B cell (primary cell): ENCODE measurements at places on chromosomes 12 and 14.
A peak's percentile ranks its signal among the peaks of the same experiment; 100 is the strongest.

GRCh38 chr12:112116232-112117060, 7.9 kb upstream of the NAA25 start:
- DNase-seq: no peak

GRCh38 chr12:112599871-112600270, 181.1 kb downstream of the PTPN11 start:
- DNase-seq: no peak

DNA sequence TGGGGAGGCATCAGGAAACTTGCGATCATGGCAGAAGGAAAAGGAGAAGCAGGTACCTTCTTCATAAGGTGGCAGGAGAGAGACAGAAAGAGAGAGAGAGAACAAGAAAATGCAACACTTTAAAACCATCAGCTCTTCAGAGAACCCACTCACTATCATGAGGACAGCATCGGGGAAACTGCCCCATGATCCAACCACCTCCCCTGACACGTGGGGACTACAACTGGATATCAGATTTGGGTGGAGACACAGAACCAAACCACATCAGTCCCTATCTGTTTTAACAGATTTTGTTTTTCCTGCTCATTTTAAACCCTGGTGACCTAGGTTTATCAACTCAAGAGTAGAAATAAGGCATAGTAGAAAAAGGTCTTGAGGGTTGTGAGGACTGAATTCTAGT, 210.1 kb upstream of the PLXNC1 start:
- DNase-seq: no peak

DNA sequence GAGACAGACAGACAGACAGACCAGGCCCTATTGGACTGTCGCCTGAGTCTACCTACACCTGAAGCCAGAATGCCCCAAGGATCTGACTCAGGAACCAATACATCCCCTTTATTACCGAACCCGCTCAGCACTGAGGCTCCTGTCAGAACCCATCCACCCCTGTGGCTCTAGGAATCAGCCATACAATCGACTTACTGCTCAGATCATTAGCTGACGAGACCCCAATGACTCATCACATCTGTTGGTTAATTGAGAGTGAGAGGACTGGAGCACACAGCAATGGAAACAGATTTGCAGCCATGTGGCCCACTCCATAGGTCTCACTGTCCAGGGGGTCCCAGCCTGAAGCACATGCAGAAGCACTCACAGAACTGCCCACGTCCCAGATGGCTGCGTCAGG, 15.2 kb downstream of the ITPK1 start:
- no peak for DNase-seq

- DNase-seq: no peak
Measured at GRCh38 chr12:88884600-88884999, 304.3 kb upstream of the KITLG start.

DNA sequence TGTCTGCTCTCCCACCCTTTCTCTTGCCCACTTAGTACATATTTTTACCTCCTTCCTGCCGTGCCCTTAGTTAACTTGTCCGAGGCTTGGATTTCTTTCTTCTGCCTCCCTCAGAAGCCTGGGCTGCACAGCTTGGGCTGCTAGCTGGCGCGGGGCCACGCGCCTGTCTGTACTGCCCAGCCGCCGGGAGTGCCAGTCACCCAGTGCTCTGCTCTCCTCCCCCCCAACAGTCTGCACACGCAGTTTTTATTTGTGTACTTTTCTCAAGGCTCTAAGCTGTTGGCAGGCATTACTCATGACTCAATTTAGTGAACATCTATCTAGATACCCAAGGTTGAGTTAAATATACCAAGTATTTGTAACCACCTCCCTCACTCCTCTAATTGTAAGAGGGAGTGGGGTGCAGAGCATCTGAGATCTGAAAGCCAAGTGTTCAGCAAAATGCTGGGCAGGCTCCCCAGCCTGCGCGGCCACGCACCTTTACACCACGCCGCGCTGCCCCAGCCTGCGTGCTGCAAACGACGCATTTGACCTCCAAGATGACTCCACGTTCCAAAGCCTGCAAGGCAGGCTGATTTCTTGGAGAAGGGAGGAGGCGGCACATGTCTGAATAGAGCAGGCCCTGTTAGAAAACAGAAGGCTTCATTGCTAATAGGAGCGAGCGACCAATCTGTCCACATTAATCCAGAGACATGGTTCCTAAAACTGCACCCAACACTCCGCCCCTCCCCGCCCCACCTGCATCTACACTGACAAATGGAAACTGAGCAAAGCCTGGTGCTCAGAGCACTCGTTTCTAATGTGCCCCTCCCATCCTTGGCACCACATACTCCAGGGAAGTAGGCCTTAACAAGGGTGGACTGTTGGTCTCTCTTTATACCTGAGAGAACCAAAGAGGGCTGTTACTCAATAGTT, 18.2 kb upstream of the CACNA2D4 start:
- no peak for DNase-seq

GRCh38 chr12:1517734-1518525, 76.5 kb downstream of the FBXL14 start:
- DNase-seq: no peak

- DNase-seq: no peak
Measured at GRCh38 chr14:31203414-31203742, 4.2 kb downstream of the HECTD1 start.

DNA sequence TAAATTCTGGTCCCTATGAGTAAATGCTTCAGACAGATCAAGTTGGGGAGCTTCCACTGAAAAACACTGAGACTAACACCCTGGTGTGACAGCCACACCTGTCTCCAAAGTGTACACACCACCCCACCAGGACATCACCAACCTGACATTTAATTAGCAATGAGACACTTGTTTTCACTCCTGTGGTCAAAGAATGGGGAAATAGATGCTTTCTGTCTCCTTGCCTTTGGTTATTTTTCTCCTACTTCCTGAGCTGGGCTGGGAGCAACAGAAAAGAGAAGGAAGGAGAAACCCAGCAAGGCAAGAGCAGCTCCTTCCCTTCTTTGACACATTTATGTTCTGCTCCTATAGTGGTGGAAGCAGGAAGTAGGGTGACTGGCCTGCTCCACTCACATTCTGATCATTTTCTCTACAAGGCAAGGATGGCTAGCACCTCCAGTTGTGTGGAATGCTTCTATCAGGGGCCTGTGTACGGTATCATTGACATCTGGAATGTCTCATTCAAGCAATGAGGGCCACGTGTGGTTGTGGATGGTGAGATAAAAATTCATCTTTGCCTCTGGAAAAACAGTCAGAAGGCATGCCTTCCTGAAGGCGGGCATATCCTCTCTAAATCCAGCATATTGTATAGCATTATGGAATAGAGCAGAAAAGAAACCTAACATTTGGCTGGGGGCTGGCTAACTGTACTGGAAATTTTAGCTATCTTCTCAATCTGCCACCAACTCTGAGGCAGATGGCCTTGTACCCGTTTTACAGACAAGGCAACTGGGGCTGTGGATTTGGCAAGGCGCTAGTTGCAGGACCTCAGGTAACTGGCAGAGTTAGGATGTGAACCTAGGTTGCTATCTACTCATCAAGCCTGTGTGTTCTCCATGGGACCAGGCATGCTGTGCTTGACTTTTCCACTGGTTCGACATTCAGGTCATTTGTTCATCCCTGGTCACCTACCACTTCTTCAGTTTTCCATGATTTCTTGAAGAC, 24.8 kb upstream of the LGALS3 start:
- DNase-seq: no peak

GRCh38 chr14:59897757-59898383, 22.1 kb upstream of the LRRC9 start:
- no peak for DNase-seq

- no peak for DNase-seq
Measured at GRCh38 chr12:119168721-119169120, 10.0 kb upstream of the HSPB8 start.

- DNase-seq: no peak
Measured at GRCh38 chr14:102238131-102238530, 66.8 kb downstream of the MOK start.

GRCh38 chr14:91363776-91364523, 53.7 kb downstream of the CCDC88C start:
- peak; percentile 79 for DNase-seq

DNA sequence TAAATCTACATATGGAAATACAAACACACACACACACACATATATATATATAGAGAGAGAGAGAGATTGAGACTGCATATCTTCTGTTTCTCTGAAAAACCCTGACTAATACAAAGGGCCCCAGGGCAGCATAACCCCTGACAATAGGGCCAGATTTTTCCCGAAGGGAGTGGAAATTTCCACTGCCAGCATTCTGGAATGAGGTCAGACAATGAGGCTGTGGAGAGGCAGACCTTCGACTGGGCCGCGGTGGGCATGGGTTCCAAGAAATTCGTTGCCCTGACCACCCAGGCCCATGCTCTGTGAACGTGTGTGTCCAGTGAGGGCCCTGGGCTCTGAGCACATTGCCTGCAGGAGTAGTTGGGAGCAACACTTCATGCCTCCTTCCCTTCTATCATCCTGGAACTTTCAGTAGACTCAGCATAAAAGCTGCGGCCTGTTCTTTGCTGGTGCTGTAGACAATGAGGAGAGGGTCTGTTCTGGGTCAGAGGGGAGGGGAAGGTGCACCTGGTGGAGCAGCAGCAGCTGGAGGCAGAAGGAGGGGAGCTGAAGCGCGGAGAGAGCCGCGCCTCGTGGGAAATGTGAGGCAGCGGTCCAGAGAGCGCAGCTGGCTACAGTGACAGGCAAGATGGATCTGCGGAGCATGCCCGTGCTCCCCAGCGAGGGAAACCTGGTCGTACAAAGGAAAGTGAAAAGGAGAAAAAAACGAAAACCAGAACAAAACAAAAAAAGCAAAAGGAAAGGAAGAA, 25.6 kb upstream of the CCDC60 start:
- no peak for DNase-seq

DNA sequence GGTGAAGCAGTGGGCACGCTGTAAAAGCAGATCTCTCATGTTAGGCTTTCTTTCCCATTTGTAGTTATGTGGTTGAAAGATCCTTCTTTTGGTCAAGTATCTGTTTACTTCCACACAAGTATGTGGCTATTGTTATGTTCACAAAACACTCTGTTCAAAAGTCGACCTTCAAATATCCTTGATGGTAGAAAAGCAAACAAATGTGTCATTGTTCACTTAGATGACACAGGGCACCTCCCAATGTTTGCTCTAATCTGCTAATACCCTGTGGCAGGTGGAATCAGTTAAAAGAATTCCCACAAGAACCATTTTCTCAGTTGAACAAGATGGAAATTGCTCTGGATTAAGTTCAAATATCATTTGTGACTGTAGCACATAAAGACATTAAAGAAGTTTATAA, 43.6 kb upstream of the NAA30 start:
- DNase-seq: no peak

DNA sequence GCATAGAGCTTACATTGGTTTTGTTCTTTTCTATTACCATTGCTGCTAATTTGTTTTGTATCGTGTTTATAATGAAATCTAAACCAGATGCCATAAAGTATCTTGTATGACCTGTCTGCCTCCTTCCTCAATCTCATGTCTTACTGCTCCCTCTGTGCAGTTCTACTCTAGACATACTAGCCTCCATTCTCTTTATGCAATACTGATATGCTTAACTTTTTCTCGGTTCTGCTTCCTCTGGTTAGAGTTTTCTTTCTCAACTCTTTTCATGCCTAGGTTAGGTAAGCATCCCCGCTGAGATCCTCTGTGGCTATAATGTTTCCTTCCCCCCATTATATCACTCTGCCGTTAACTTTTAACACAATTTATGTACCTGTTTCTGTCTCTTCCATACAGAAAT, 852.3 kb downstream of the TRHDE start:
- no peak for DNase-seq

DNA sequence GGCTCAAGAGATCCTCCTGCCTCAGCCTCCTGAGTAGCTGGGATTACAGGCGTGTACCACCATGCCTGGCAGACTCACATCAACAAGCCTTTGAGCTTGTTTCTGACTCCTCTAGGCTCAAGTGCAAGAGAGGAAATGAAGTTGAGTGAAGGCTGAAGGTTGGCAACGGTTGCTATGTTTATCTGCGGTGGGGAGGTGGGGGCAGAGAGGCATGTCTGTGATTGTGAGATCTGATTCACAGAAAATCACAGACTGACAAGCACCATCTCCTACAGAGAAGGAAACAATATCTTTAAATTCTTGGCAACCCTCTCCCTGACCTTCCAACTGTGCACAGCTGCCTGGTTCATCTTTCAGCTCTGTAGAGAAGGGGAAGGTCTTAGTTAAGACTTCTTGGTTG, 22.1 kb upstream of the NINJ2 start:
- DNase-seq: peak; percentile 93
